ENCODE measurements at places on chromosomes 16 and 17.

- DNase-seq = no peak
Measured at GRCh38 chr17:80036715-80037477, 454 bp downstream of the CCDC40 start.

DNA sequence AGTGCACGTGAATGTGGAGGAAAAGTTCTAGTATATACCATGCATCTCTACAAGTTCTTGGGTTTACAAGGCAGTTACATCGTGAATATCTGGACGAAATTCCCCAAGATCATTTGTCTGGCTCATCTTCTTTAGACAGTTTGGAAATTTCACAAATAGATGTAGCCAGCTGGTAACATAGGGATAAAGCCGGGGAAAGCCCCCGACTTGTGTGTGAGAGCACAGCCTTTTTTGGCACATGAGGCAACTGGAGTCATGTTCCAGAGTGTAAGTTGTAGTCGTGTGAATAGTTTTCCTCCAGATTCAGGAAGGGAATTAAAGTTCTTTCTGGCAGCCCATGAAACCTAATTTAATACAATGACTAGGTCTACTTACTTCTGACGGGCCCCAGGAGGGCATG is 62.3 kb downstream of the MARCHF10 start:
- no peak for DNase-seq

GRCh38 chr16:51143196-51143977 is 7.7 kb downstream of the SALL1 start:
- no peak for DNase-seq

DNA sequence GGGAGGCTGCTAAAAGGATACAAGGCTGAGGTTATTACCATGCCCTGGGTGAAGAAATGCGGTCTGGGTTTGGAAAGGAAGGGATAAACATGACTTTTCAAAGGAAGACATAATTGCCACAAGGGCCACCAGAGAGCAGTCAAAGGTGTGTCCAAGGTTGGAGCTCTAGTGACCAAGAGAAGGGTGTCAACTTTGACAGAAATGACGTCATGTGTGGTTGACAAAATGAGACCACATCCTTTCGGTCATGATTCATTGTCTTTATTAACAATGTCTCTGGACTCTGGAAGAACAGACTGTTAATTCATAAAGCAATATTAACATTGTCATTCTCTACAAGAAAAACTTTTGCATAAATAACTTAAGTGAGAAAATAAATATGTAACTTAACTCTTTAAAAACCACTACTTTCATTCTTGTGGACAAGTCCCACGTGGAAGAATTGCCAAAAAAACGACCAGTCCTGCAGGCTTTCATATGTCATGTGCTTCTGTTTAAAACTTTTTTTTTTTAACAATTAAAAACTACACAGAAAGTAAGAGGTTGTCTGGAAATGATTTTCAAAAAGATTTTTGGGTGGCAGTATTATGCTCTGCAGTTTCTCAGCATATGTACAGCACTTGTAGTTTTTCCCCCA is 5.0 kb downstream of the SOST start:
- DNase-seq = no peak
